IMR-90 (cell line): ENCODE measurements at places on chromosomes 6 and 20.

DNA sequence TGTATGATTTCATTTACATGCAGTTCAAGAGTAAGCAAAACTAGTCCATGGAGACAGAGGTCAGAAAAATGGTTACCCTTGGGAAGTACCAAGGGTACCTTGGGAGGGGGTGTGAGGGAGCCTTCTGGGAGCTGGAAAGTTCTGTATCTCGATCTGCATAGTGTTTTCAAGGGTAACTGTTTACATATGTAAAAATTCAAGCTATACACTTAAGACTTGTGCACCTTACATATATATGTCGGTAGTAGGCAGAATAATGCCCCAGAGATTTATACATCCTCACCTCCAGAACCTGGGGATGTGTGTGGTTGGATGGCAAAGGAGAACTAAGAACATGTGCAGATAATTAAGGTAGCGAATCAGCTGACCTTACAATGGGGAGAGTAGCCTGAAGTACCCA, 31.0 kb downstream of the GABRR2 start:
- DNase-seq = no peak

- no peak for DNase-seq
These were observed 288.6 kb downstream of the PRKN start for GRCh38 chr6:162438980-162439379.

GRCh38 chr6:56458324-56458884, 184.3 kb downstream of the DST start:
- no peak for DNase-seq

- peak; percentile 30 for DNase-seq
These were observed 47.6 kb downstream of the CPXM1 start for GRCh38 chr20:2752567-2753460.

DNA sequence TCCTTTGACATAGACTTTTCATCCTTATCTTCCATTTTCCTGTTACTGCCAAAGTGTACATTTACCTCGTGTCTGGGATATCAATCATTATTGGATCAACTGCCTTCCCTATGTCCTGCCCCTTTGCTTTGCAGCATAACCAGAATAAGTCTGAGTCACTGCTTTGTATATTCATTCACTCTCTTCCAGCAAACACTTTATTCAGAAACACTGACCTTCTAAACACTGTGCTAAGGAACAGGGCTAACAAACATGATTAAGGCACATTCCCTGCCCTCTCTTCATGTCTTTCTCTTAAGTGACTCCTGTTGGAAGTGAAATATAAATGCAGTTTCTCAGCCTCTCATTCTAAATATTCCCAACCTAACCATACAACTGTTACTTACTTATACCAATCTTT, 66.9 kb downstream of the COL19A1 start:
- DNase-seq = peak; percentile 4

DNA sequence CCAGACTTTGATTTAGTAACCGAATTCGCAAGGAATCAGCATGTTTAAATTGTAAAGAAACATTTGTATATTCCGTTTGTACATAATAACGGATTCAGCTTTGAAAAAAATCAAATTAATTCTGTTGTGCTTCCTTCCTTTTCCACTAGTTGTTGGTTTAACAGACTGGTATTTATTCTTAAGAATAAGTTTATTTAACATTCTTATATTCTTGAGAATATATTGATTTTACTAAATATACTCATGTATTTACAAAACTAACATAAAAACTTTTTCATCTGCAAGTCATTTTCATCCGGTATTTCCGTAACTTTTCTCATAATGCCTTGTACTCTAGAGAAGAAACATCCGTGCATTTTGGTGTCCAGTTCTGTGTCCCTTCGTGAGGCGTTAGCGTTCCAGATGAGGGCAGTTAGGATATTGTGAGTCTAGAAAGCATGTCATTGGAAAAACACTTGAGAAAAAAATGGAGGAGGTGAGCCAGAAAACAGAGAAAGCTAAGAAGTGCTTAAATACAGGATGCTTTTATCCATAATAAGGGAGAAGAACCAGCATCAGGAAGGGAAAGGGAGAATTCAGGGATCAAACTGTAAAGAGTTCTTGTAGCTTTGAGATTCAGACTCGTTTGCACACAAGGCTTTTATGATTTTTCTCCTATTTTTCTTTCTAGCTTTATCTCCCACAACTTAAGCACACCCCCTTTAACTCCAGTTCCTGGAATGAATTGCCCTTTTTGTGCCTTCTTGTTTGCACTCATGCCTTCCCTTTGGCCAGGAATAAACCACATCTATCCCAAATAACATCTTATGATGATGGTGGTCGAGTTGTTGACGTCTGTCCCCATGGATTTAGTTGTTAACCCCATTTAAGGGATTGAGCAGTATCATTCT, 1.8 kb downstream of the WRNIP1 start:
- DNase-seq = peak; percentile 28

DNA sequence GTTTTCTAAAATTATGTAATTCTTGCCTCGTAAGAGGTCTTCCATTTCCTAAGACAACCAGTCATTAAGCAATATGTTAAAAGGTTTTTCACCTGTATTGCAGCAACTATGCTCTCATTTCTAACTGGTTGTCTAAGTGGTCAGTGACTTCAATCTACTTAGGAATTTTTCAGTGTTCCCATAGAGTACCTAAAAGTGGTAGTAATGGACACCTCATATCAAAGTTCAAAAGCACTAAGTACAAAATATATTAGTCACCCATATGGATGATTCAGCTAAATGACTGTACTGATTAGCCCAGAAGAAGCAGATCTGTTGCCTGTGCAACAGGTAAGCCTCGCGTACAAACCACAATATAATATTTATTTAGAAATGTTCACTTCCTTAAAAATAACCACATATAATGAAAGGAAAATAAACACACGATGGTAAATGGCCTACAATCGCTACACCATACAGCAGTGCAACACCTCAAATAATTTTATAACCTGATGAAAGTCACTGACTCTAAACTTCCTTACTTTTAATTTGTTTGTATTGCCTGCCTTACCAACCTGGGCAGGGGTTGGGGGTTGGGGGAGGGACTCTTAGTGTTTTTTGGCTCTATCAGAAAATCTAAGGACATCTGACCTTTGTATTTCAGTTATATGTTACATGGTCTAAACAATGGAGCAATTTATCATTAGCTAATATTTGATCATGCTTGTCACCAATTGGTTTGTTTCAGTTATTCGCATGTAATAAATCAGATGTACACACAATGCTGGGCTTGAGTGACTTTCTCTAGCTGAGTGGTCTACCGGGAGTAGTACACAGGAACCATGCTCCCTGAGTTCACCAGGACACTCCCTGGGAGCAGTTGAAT, 105.9 kb downstream of the HIVEP2 start:
- peak; percentile 72 for DNase-seq

DNA sequence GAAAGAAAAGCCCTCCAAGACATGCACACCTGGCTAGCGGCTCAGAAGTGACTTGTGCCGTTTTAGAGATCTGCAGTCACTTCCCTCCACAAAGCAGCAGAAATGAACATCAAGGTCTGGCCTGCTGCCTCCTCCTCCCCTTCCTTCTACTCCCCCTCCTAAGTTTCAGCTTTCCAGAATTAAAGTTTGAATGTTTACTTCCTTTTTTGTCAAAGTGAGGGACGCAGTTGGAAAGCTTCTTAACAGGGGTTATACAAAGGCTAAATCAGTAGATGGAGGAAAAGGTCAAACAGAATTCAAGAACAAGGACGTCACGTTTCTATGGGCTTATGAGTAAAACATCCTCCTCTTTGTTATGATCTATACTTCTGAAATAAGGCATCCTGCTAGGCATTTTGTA, 227.7 kb downstream of the SLC35F1 start:
- DNase-seq = no peak

DNA sequence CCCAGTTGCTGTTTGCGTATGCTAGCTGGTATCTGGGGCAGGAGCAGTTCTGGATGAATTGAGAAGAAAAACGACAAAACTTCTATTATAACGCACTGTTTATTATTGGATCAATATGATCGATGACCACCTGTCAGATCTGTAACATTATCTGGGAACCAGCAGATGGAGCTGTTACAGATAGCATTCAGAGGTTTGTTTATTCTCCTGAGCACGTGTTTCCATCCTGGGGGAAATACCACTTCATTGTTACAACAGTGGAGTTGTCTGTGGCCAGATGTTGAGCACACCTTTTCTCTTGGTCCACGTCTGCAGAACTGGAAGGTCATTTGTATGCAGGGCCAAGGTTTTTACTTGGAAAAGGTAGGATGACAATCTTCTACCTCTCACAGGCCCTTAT, 16.0 kb upstream of the NKX2-2 start:
- DNase-seq = no peak

GRCh38 chr6:23587582-23587981, 538.4 kb upstream of the NRSN1 start:
- DNase-seq = no peak

- DNase-seq = peak; percentile 66
These were observed 29.6 kb upstream of the MAP7 start for GRCh38 chr6:136579800-136580199.

- peak; percentile 8 for DNase-seq
These were observed 31.5 kb upstream of the EDN1 start for GRCh38 chr6:12258591-12259075.

GRCh38 chr6:131970076-131970859, 19.1 kb upstream of the CCN2 start:
- DNase-seq = no peak

GRCh38 chr6:138987080-138987642, 892 bp downstream of the REPS1 start:
- peak; percentile 4 for DNase-seq

GRCh38 chr6:54846243-54846856, at the start of gene FAM83B:
FAM83B (plus strand) TSS chr6:54846771; CDS start chr6:54870247, 23,476 bp downstream.
- DNase-seq = no peak

- DNase-seq = peak; percentile 21
These were observed 156.3 kb upstream of the RNF24 start for GRCh38 chr20:4171538-4172116.

DNA sequence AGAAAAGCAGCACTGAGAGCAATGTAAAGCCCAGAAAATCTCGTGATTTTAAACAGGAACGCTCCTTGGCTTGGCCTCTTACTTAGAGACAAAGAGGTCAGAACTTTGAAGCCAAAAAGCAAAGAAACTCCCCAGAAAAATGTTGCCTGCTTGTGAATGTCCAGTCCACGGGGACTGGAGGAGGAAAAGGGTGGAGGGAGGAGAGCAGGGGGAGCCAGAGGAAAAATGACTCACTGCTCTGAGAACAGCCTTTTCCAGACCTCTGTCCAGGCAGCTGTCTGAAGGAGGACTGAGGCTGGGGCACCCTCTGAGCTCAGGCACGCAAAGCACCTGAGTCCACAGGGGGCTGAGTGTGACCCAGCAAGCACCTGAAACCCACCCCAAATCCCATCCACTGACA, 64.7 kb downstream of the TRAM2 start:
- DNase-seq = peak; percentile 88

GRCh38 chr6:152948150-152948768, 34.6 kb downstream of the FBXO5 start:
- DNase-seq = peak; percentile 52

- peak; percentile 44 for DNase-seq
These were observed 42.5 kb upstream of the CD83 start for GRCh38 chr6:14075095-14075503.

DNA sequence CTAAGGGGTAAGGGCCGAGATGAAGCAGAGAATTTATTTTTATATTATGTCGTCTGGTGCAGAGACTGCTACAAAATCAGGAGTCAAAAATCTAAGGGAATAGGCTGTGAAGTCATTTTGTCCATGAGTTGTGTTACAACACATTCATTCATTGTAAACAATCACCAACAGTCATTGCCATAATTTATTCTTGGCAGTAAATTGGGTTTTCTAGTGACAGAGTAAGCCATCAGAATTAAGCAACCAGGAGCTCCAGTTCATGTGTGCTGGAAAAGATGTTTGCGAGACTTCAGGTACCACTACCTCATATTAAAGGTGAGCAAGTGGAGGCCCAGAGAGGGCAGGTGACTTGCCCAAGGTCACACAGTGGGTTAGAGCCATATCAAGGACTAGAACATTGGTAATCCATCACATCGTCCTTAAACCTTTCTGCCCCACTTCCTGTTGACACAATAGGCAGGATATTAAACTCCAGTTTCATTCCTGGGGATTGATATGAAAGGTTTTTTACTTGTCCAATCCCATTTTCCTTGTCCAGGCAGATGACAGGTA, 46.0 kb downstream of the E2F3 start:
- peak; percentile 47 for DNase-seq

- DNase-seq = no peak
These were observed 658.8 kb upstream of the CHD6 start for GRCh38 chr20:42276718-42277602.

GRCh38 chr6:114362396-114362795, 19.6 kb upstream of the HS3ST5 start:
- DNase-seq = no peak

- DNase-seq = no peak
These were observed 1.9 kb downstream of the C6orf58 start for GRCh38 chr6:127578900-127579299.

DNA sequence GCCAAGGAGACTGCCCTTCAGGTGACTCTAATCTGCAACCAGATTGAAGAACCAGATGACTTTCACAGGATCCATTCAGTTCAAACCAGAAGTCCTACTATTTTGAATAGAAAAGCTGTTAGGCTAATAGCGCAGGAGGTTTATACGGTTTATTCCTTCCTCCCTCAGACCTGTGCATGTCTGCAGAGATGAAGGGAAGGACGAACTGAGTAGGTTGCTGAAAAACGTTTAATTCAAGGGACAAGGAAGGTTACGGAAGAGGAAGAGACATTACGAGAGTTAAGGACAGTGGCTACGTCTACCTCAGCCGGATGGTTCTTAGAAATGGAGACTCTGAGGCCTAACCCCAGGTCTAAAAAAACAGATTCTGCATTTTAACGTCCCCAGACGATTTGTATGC, 978 bp downstream of the AURKA start:
- no peak for DNase-seq

GRCh38 chr6:94217836-94218235, 798.5 kb upstream of the EPHA7 start:
- no peak for DNase-seq

DNA sequence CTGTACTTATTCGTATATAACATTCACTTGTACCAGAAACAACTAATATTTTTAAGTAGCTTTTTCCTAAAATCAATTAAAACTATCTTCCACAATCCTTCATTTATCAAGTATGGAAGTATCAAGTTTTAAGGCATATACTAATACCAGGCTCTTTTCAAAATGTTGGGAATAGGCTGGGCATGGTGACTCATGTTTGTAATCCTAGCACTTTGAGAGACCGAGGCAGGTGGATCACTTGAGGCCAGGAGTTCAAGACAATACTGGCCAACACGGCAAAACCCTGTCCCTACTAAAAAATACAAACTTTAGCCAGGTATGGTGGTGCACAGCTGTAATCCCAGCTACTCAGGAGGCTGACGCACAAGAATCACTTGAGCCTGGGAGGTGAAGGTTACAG, 25.7 kb upstream of the PLN start:
- no peak for DNase-seq
